ENCODE measurements at places on chromosomes 4 and X.

DNA sequence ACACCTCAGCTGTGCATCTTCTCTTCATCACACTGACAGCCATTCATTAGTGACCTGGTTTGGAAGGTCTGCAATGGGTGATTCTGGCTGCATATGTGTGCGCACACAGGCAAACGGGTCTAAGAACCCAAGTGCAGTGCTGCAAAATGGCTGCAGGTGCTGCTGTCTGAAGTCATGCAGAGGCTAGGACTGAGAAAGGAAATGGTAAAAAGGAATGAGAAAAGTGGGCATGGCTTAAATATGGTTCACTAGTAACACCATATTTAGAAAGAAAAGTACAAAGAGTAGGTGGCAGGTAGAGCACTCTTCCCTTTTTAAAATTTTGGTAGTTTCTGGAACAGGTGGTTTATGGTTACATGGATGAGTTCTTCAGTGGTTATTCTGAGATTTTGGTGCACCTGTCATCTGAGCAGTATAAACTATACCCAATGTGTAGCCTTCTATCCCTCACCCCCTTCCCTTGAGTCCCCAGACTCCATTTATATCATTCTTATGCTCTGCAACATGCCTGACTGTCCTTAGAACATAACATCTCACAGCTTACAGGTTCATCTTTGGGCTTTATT, 78.4 kb downstream of the CCNG2 start:
- DNase-seq = no peak

GRCh38 chrX:135200297-135200696, 29.1 kb upstream of the CT55 start:
- no peak for DNase-seq

DNA sequence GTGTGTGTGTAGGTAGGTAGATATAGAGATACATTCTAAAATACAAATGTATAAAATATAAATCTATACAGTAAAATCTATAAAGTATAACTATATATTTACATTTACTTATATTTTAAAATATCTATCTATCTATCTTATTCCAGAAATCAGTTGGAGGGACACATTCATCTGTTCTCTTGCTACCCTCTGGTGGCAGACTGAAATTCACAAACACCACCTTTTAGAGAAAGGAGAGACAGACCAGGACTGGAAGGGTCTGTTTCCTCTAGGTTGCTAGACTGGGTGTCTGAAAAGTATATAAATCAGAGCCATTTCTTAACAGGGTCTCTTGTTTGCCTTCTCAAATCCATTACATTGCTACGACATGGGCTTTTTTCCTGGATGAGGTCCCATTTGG, 343.0 kb downstream of the OPHN1 start:
- DNase-seq = no peak

DNA sequence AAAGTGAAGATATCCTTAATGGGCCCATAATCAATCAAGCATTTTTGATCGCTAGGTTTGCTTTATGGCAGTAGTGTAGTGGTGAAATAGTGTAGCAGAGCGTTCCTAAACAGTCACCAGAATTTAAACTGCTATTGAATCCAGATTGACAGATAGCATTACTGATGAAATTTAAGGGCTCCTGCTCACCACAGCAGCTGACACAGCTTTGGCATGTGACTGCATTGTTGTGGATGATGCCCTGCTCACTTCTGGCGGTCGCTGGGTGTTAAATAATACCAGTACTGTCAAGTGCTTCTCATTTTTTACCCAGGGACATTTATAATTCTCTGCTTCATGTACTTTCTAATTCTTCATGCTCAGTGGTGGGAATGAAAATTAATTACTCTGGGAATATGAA, 102.0 kb upstream of the ARHGAP24 start:
- DNase-seq = no peak

DNA sequence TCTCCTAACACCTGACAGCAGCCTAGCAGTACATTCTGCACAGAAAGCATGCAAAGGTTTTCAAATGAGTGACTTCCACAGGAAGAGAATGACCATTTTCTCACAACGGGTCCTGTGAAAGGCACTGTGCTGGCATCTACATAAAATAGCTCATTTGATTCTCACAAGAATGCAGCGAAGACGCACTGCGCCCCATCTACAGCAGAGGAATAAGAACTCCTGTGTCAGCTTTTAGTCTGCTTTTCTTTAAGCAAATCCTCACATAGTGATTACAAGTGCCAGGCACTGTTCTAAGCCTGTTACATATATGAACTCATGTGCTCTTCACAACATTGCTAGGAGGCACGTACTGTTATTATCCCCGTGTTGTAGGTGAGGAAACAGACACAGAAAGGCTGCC, 62.5 kb downstream of the AFAP1 start:
- DNase-seq = no peak

DNA sequence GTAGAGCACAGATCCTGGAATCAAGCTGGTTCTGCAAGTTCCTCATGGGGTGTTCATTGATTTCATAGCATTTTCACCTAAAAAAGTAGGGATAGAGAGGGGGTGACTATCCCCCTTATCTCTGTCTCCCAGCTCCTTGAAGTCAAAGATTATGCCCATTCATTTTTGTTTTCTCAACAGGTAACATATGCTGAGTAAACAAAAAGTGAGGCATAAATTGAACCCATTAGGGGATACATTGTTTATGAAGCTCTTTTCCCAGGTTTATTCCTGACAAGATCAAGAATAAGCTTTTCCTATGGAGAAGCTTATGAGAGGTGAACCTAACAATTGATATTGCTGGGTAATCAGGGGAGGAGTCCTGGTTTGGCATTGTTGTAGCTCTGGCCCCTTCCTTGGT, 9.2 kb upstream of the ANAPC4 start:
- DNase-seq = no peak

DNA sequence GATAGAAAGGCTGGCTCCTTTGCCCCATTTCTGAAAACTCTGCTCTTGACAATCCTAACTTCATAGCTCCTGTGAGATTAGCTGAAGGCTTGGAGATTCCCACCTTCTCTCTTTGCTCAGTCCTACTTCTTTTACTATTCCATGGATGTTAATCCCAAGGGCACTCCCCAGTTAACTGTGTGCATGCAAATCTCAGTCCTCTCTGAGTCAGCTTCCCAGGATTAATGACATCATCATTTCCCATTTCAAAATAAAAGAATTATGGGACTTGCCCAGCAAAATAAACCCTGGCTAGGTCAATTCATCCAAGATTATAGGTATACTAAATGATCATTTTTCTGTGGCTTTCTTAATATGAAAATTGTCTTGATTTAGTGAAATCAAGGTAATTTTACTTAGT, 328.6 kb upstream of the NR3C2 start:
- DNase-seq = no peak

DNA sequence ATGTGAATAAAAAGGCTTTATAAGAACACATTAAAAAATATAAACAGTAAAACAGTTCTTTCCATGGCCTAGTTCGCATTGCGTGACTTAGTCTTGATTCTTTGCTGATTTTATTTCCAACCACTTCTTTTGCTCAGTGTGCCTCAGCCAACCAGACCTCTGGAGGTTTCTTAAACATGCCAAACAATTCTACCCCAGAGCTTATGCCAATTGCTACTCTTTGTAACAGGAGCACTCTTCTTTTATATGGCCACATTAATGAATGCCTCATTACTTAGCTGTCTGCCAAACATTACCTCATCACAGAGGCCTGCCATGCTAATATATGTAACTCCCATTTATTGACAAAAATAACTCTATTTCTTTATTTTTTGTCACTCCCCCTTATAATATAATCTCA, 202.3 kb downstream of the NDST4 start:
- DNase-seq = no peak
